KBM-7 (cell line): ENCODE measurements at places on chromosomes 16 and 17.

DNA sequence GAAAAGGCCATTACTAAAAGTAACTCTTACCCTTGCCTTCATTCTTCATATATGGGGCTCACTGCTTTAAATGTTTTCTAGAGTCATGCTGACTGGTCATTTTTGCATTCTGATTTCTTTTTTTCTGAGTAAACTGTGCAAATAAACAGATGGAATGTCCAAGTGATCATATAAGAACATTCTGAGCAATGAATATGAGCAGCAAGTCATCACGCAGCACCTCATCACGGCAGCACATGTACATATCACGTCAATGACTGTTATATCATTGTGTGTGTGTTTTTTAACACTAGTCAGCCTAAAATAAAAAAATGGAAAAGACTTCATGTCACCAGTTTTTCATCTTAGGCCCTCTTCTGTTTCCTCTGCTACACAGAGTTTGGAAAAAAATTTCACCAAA, 490.0 kb upstream of the ZFHX3 start:
- DNase-seq, result no peak

DNA sequence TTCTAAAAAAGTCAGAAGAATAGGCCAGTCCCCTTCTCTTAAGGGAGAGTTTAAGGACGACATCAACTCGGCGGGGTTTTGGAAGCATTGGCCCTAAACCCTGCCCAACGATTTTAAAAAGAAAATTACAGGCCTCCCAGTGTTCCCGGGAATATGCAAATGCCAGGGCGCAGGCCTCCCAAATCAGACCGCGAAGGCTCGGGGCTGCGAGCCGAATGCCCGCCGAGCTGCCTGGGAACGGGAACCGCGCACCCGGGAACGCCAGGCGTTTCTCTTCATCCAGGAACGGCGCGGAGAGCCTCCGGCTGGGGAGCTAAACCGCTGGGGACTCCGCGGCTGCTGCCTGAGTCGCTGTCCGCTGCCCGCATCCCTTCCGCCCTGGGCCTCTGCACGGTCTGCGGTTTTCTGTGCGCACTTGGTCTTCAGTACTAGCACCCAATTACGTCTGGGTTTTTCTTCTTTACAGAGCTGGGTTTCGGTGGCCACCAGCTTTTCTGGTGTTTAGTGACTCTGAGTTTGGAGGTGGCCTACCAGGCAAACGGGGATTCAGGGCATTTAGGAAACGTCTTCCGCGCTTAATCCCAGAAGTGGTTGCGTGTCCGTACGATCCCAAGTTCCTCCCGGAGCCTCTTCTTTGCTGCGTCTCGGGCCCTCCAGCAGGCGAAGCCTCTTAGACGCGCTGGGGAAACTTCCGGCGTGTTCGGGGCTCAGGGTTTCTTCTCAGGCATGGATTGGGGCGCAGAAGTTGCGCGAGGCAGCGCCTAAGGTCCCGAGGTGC, 5.7 kb downstream of the IRX5 start:
- no peak for DNase-seq

DNA sequence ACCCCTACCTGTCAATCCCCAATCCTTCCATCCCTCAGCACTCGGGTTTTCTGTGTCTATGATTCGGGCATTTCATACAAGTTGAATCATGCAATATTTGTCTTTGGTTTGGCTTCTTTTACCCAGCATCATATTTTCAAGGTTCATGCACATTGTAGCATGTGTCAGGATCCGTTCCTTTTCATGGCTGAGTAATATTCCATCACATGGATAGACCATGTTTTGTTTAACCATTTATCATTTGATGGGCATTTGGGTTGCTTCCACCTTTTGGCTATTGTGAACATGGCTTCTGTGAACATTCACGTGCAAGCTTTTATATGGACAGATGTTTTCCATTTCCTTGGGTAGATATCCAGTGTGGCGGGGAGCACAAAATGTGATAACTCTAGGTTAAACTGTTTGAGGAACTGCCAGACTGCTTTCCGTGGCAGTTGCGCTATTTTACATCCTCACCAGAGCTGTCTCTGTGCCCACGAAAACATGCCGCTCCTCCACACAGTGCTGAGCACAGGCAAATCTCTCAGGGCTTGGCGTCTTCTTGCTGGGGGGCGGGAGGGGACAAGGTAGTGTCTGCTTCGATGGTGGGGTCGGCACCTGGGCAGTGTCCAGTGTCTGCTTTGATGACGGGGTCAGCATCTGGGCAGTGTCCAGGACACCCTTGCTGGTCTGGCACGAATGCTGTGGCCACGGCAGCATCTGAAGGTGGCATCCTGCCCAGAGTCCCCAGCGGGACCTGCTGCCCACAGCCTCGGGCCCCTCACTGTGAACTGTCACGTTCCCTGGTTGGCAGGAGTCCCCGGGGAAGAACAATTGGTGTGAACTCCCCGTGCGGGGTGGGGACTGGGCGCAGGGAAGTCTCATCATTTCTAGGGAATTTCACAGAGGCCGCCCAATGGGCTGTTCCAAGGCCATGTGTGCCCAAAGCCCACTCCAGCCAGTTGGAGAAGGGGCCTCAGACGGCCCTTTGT, 32.4 kb upstream of the JPH3 start:
- no peak for DNase-seq

- no peak for DNase-seq
These were observed 36.4 kb upstream of the VPS4A start for GRCh38 chr16:69274699-69275235.

DNA sequence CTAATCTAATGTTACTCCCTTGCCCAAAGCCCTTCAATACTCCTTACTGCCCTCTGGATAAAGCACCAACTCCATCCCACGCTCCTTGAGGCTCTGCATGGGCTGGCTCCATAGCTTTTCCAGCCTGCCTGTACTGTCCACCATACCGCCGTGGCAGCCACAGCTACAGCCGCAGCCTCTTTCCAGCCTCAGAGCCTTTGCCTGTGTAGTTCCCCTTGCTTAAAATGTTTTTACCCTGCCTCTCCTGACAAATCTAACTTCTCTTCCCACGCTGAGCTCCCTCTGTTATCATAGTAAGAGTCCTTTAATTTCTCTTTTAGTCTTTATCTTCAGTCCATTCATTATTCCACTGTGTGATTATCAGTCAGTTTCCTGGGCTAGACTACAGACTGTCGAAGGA, 22.0 kb downstream of the TEX14 start:
- no peak for DNase-seq
